ENCODE measurements at places on chromosomes 7 and 10.

DNA sequence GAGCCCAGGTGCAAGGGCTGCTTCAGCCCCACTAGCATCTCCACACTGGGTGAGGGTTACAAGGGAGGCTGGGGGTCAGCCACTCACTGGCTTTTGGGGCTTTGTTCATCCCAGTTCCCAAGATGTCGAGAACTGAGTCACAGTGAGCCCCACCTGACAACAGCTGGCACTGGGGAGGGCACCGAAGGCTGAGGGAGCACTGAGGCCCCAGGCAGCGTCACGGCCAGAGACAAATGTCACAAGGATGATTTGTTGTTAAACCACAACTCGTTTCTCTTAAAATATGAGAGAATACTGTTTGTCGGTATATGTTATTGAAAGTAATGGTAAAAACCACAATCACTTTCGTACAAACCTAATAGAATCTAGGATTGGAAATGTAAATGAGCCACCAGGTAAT, 219.9 kb downstream of the CELF2 start:
- no peak for DNase-seq

DNA sequence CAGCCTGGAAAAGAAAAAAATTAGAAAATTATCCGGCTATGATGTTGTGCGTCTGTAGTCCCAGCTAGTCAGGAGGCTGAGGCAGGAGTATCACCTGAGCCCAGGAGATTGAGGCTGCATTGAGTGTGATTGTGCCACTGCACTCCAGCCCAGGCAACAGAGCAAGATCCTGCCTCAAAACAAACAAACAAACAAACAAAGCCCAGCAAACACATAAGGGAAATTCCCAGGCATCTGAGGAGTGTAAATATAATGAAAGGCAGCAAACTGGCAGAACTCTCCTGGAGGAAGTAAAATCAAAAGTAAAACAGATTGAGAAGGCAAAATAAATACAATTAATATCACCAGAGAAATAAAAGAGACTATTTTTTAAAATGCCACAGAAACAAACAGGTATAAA, 84.5 kb upstream of the ITGB1 start:
- no peak for DNase-seq

DNA sequence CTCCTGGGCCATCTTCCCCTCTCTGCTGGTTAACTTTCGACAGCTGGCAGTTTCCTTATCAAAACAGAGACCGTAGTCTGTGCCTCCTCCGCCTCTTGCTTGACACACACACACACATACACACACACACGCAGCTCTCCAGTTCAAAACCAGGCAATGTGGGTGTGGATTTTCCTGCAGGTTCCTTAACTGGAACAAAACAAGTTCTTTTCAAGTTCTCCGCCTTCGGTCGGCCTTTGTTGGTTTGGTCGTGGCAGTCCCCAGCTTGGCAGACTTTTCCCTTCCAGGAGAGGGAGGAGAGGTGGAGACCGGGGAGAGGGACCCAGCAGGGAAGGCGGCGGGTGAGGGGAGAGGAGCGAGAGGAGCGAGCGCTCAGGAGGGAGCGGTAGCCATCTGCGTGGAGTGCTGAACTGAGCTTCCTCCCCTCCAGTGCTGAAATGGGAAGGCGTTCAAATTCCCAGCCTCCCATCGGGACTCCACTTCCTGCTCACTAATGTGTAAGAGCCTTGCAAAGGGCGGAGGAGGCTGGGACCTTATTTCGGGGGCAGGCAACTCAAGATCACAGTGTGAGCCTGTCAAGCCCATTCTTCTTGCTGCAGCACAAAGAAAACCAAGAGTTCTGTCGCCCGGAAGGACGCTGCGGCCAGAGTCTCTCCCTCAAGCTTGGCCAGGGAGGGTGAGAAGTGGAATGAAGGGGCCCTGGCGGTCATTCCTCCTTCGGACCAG, 120.6 kb downstream of the PRPF18 start:
- peak; percentile 61 for DNase-seq

DNA sequence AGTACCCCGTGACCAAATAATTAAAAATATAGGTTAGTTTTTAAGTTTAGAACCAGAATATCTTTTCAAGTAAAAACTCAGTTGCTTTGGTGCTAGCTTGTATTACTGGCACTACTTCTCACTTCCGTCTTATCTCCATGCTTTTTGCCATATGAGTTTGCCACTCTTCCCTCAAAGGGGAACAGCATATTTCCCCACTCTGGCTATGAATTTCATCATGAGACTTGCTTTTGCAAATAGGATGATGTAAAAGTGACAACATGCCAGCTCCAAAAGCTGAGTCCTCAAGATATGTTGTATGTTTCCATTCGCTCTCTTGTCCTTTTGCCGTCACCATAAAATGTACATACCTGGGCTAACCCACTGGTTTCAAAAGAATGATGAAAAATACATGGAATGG, 178.1 kb upstream of the SEMA3A start:
- no peak for DNase-seq

GRCh38 chr10:126565441-126565840, 105.1 kb downstream of the C10orf90 start:
- no peak for DNase-seq

DNA sequence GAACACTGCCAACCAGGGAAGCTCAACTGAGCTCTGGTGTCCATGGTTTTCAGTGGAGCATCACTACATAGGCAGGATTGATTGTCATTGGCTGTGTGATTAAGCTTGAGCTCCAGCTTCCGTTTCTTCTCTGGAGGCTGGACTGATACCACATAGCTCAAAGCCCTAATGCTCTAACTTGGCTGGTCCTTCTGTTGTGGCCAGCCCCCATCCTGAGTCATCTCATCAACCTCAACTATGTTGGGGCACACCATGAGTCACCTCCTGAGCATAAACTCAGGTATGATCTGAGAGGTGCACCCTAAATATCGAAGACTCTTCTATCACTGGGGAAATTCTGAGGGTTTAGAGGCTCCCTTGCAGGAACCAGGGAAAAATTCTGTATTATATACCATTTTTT, 114.5 kb upstream of the INHBA start:
- no peak for DNase-seq

- no peak for DNase-seq
Measured at GRCh38 chr10:99520847-99521764, 11.6 kb upstream of the NKX2-3 start.

- no peak for DNase-seq
Measured at GRCh38 chr7:30040938-30041337, 12.7 kb downstream of the PLEKHA8 start.

GRCh38 chr10:132334631-132335188, 2.7 kb downstream of the LRRC27 start:
- no peak for DNase-seq

DNA sequence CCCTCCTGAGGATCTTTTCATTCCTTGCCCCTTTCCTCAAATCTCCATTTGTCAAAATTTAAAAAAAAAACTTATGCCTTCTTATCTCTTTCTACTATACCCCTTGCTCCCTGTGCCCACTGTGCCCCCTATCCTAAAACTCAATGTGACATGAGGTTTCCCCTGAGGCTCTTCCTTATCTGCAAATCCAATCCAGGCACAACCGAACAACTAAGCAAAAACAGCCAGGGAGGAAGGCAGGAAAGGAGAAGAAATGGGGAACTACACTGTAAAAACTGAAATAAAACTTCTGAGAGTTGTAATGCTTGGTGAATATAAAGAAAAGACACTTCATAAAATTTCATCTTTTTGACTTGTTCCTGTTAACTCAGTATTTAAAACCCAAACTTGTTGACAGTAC, 54.2 kb downstream of the CRPPA start:
- DNase-seq = no peak

DNA sequence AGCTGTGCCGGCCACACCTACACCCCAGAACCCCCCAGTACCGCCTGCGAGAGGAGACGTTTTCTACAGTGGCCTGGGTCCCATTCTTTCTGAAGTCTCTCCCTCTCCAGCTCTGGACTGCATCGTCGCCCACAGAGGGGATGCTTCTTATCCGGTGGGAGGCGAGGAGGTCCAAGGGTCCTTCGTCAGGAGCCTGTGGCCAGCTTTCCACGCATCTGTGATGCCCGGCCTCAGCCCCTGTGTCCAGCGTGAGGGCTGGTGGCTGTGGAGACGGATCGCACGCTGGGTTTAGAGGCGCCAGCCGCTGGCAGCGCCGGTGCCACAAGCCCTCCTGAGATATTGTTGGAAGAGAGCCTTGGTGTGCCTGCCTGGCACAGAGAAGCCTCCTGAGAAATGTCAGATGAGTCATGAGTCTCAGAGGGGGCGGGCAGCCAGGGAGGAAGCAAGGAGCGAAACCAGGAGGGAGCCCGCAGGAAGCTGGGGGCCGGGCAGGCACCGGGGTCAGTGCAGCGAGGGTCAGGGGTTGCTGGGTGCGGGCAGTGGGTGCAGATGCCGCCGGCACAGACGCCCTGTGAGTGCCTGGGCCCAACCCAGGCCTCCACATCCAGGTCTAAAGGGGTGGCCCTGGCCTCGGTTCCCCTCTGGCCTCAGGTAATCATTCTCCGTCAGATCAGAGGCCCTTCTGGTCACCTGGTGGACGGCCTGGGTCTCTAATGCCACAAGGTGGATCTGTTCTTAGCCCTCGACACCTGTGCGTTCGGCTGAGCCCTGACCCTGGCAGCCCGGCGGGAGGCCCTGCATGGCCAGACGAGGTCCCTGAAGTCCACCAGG, 86.0 kb upstream of the DIP2C start:
- no peak for DNase-seq

GRCh38 chr10:101061624-101062231, at the start of gene KAZALD1:
Gene KAZALD1, plus strand, starts transcription at chr10:101061989. Its CDS starts 604 bp downstream, at chr10:101062593.
- peak; percentile 55 for DNase-seq

GRCh38 chr7:124155432-124156022, 122.7 kb upstream of the TMEM229A start:
- no peak for DNase-seq

DNA sequence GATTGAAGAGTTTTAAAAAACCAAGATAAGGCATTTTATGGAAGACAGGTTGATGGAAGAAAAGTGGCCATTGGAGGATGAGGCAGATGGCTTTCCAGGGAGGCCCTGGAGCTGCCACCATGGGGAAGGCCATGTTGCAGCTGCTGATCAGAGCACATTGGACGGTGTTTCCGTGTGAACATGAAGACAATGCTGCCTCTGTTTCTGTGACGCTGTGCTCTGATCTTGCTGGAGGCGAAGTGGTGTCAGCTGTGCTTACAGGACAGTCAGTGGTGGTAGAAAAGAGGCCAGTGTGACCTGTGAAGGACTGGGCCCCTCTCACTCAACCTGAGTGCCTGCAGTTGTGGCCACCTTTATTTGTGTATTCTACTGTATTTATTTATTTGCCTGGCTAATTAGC, 132.9 kb downstream of the FAM204A start:
- no peak for DNase-seq

GRCh38 chr10:82249141-82249540, 374.1 kb downstream of the NRG3 start:
- DNase-seq = no peak

- no peak for DNase-seq
Measured at GRCh38 chr7:6205971-6206660, 66.3 kb downstream of the CYTH3 start.

GRCh38 chr7:78315119-78315518, 516.5 kb downstream of the PHTF2 start:
- DNase-seq = no peak

GRCh38 chr7:81236560-81236959, 317.7 kb upstream of the SEMA3C start:
- DNase-seq = no peak

DNA sequence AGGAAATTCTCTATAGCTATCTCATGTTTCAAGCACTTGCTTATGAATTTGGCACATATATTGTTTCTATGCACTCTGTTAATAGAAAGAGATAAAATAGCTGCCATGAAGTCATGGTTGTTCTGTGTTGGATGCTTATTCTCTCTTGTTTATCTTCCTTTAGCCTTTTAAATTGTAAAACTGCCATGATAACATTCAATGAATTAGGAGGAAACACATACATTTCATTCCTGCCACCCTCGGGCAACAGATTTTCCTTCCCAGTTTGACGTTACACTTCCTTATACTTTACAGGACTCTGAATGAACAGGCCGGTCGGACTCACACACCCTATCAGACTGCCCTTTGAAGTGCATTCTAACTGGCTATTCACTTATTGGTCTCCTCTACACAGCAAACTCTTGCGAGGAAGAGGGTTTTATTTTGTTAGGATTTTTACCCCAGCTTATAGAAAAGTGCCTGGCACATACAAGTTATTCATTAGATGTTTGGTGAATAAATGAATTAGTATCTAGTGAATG, 65.7 kb upstream of the FERD3L start:
- no peak for DNase-seq

GRCh38 chr7:1092806-1093501, 5.0 kb downstream of the GPER1 start:
- no peak for DNase-seq

DNA sequence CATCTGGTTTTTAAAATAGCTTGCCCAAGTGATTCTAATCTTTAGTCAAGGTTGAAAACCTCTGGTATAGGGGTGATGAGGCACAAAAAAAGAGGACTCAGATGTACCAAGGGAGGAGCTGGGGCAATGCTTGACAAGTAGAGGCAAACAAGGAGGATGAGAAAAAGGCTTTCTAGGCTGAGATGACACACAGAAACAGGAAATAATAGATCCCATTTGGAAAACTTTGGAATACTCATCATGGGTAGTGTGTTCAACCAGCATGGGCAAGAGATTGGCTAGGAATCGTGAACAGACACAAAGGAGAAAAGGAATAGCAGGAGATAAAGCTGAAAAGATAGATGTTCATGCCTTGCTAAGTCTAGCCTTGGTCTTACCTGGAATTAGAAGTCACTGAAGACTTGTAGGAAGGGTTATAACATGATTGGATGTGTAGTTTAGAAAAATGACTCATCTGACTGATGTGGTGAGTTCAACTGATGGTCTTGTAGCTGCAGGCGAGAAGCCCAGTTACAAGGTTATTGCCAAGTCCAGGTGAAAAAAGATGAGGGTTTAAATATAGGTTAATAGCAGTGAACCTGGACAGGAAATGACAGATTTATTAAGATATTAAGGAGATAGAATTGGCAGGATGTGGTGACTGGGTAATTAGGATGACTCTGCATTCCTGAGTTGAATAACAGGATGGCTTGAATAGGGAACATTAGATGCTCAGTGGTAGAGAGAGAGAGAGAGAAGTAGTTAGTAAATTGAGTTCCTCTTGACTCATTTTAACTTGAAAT, 214.0 kb upstream of the LRGUK start:
- no peak for DNase-seq

DNA sequence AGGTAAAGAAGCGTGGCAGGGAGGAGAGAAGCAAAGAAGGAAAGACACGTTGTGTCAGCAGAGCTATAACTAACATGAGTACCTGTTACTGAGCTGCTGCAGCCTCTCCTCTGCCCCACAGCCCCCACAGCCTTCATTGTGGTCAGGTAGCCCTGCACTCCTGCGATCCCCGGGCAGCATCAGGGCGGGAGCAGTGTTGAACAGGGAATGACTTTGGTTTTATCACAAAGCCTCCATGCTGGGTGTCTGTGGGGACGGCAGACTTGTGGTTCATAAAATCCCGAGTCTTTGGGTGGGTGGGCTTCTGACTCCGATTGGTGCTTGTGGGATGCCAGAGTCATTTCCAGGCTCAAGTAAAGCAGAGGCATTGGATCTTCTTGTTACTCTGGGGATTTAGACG, 14.8 kb upstream of the PRKAG2 start:
- DNase-seq = no peak

Data from K562 (cell line).